Mammary epithelial cell (primary cell): ENCODE measurements at places on chromosomes 3 and 15. TPM values are rescaled to one million over a fixed set of nuclear protein-coding genes. Genes with fewer than 3 reads are reported as not detected.

GRCh38 chr15:74954515-74954914 lies 2.1 kb downstream of the RPP25 start:
- no peak for DNase-seq

Gene TRH
- polyA plus RNA-seq: not detected

- DNase-seq: no peak
Observed at GRCh38 chr3:138941259-138941885, 5.6 kb downstream of the FOXL2 start.

GRCh38 chr3:38655708-38656300 lies 6.3 kb upstream of the SCN5A start:
- peak; percentile 24 for DNase-seq

- DNase-seq: no peak
Observed at GRCh38 chr3:38214560-38214959, 49.2 kb downstream of the OXSR1 start.

DNA sequence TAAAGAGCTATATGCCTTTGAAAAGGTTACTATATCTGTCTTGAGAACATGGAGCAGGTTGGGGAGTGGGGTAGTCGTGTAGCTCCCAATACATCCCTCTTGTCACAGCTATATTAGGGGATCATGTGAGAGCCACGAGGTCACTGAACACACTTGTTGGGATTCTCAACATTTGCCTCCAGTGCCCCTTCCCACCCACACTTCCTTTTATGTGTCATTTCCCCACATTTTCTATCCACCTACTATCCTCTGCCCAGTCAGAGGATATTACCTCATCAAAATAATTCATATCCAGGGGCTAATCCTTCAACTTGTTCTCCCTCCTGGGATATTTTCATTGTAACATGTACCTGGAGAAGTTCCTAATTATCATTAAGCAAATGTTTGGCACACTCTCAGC lies 85.0 kb downstream of the CYP19A1 start:
- DNase-seq: no peak

DNA sequence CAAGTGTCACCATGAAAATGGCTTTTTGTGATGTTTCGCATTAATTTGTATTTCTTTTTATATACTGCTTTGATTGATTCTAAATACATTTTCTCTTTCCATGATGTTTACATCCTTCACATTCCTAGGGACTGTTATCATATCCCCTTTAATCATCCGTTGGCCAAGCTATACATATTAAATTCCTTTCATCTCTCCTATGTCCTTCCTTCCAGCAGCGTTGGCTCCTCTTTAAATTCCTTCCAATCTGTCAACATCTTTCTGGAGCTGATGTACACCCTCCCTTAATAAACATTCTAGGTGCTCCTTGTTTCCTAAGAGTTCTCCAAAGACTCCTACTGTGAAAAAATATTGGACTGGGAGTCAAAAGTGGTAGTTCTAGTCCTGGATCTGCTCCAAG lies 87.8 kb downstream of the IGF2BP2 start:
- DNase-seq: no peak

Gene CCDC191
- 1.3 TPM for polyA plus RNA-seq

DNA sequence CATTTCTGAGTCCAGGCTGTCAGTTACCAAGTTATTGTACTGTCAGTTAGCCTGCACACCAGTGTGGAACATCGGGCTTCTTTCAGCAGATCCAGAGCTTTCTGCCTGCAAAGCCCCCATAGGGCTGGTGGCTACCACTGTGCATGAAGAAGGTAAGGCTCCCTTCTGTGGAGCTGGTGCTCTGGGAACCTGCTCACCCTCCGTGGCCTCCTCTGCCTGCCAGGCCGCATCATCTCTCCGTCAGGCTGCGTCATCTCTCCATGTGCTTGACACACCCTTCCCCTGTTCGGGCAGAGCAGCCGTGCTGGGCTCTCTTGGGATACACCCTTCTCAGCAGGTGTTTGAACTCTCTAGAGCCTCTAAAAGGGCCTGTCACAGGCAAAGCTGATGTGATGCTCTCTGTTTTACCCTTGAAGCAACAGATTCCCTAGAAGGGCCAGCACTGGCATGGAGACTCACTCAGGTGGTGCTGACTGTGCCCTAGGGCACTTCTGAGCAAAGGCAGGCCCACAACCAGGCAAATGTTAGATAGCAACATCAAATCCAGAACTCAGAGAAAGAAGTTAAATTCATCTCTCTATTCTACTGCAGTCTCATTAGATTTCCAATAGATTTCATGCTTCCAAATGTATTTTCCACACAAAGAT lies 261.1 kb downstream of the EPHB1 start:
- DNase-seq: no peak

DNA sequence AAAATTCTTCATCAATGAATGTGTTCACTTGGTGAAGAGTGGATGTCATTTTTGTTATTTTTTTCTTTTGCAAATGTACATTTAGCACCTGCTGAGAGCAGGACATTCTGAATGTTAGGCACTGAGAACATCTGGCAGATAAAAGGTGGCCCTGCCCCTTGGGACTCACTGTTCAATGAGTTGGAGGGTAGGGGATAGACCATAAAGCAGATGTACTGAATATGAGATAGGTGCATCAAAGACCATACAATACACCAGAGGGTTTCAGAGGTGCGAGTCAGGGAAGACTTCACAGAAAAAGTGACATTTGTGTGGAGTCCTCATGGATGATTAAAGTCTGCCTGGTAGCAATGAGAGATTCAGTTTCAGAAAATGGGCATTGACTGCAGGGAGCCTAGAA lies 34.2 kb downstream of the EEFSEC start:
- no peak for DNase-seq

Gene PIGBOS1
- polyA plus RNA-seq: 13.8 TPM

GRCh38 chr15:62803856-62804400 lies 238.6 kb upstream of the TPM1 start:
- DNase-seq: no peak

- peak; percentile 6 for DNase-seq
Observed at GRCh38 chr15:50418041-50418583, 6.1 kb upstream of the USP8 start.

Gene CLEC3B
- polyA plus RNA-seq: 0.11 TPM

Gene PEX11A
- polyA plus RNA-seq: 4.9 TPM

Gene ACTC1
- 0.16 TPM for polyA plus RNA-seq

GRCh38 chr3:51343918-51344687 lies 41.0 kb upstream of the MANF start:
- peak; percentile 81 for DNase-seq

- peak; percentile 37 for DNase-seq
Observed at GRCh38 chr15:98649472-98650416, 1.4 kb downstream of the IGF1R start.

- DNase-seq: no peak
Observed at GRCh38 chr3:41460736-41461135, 261.4 kb downstream of the CTNNB1 start.

Gene LTK
- not detected for polyA plus RNA-seq

DNA sequence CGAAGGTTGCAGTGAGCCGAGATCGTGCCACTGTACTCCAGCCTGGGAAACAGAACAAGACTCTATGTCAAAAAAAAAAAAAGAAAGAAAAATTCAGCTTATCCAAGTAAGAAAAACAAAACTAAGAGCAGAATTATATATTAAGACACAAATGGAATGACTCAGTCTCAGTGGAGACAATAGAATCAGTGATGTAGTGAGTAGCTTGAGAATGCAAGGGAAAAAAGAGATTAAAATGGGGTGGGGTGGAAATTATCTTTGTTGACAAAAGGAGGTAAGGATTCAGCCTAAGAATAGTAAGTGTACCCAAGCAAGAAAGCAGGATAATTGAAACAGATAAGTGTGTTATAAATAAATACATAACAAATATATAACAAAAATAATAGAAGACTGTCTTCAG lies 70.7 kb downstream of the BLM start:
- DNase-seq: no peak

GRCh38 chr3:100210772-100211135 lies 50.0 kb upstream of the TBC1D23 start:
- peak; percentile 25 for DNase-seq

Gene ZNF662
- 0.12 TPM for polyA plus RNA-seq

DNA sequence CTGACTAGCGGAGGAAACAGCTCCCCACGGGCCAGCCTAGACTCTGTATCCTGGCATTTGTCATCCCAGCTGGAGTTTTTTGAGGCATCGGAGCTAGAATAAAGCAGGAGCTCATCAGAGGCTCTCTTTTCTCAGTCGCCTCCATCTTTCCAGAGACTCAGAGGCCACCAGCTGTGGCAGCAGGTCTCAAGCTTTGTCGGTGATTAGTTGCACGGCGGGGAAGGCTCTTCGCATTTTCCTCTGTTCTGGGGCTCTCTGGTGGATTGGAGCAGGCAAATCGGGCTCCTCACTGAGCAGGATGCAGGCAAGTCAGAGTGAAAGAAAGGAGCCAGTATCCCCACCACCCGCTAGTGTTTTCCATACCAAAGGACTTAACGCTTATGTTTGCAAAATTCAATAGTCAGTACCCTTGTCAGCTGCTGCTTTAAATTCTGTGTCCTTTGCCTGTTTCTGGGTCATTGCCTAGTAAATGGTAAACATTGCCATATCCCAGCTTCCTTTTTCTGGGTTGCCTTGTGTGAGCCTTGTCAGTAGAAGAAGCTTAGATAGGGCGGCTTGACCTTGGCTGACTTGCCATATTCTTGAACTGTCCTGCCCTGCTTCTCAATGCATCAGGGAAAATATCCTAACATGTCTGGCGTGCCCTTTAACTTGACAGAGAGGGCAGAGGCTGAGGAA lies 127.1 kb downstream of the PTPRG start:
- no peak for DNase-seq

DNA sequence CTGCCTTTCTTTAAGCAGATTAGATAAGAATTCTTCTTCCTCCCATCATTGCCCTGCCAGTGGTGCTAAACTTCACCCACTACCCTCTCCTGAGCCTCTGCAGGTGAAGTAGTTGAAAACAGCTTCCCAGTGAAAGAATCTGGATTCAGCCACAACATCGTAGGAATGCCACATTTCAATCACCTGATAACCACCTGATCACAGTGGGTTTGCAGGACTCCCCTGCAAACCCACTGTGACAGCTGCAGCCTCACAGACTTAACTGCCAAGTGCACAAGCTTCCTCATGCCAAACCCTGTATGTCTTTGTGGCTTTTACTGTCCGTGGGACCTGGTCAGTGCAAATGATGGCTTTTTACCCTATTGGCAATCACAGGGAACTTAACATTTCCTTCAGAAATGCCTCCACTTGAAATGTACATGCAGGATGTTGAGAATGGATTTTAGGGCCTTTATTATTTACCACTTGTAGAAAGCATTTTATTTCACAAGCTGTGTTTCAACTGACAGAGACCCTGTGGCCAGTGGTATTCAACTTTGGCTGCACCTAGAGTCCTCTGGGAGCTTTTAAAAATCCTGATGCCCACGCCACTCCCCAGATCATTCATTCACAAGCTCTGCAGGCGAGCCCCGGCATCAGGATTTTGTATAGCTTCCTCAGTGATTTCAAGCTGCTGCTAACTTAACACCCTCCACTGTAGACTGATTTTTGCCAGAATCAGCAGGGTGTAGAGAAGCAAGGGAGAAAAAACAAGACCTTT lies 49.1 kb downstream of the OXNAD1 start:
- no peak for DNase-seq

GRCh38 chr3:172315401-172316091 lies 132.7 kb downstream of the GHSR start:
- DNase-seq: peak; percentile 58

- DNase-seq: no peak
Observed at GRCh38 chr3:94587291-94587690, 524.4 kb downstream of the NSUN3 start.

DNA sequence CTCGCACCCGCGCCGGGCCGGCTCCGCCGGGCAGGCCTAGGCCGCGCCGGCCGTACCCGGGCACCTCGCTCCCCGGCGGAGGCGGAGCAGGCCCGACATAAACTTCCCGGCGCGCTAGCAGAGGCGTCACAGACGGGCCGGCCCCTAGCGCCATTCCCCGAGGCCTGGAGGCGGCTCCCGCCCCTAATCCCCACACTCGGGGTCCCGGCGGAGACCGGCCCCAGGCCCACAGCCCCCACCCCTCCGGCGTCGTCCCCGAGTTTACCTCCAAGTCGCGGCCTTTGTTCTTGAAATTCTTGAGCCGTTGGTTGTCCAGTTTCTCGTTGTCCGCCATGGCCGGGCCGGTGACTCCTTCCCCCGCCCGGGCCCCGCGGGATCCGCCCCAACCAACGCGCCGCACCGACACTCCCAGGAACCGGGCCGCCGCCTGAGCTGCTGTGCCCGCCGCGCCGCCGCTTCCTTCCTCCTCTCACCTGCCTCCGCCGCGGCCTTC lies 376 bp downstream of the KPNA4 start:
- peak; percentile 66 for DNase-seq

- peak; percentile 71 for DNase-seq
Observed at GRCh38 chr3:45923755-45924154, 19.5 kb upstream of the CXCR6 start.

DNA sequence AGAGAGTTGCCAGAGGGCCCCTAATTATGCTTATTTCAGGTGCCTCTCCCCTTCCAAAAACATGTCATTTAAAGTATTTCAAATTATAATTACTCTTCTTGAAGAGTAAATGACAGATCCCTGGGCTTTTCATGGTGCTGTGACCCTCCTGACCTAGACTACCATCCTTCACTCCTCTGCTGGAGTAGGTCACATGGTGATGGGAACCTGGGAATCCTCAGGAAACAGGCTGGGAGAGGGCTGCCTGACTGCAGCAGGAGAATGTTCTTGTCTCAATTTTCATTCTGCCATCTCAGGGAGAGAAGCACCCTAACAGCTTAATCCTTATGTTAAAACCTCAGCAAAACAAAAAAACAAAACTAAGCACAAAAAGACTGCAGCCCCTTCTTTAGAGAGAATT lies 24.6 kb downstream of the PGBD4 start:
- DNase-seq: no peak

GRCh38 chr3:100744671-100745070 lies 35.4 kb downstream of the TFG start:
- DNase-seq: no peak

DNA sequence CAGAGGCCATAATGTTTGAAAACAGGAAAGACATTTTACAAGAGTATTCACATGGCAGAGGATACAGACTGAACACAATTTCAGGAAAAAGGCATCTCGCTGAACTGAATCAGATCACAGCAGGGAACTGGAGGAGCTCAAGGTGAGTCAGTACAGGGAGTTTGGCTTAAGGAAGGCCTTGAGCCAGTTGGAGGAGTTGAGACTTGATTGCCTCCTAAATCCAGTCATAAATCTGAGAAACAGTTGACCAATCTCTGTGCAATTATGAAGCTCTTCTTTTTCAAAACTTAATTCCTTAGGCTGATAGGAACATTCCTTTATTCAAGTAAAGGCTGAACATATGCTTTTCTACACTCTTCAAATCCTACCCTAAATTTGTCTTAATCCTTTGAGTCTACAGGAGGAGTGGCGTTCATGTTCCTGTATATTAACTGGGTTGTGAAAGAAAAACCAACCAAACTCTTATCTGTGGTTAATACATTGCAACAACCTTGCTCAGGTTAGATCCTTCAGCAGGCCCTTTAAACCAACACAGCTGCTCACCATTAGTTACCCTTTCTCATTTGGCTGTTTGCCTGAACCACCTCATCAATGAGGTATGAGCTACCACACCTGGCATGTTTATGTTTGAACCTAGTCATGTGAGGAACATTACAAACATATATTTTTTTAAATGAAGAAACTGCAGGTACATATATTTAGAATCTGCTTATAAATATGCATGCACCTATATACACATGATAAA lies 404.1 kb upstream of the ATP11B start:
- DNase-seq: peak; percentile 98

GRCh38 chr3:114506591-114507300 lies 212.9 kb downstream of the TIGIT start:
- DNase-seq: no peak

Gene MOBP
- not detected for polyA plus RNA-seq

Gene SLC51B
- not detected for polyA plus RNA-seq

- DNase-seq: peak; percentile 17
Observed at GRCh38 chr3:104598848-104599511, 767.7 kb upstream of the ALCAM start.

- DNase-seq: no peak
Observed at GRCh38 chr3:195752546-195753331, 32.0 kb downstream of the MUC20 start.

Gene ABHD14A
- 15.4 TPM for polyA plus RNA-seq

Gene ROBO2
- polyA plus RNA-seq: not detected
